ENCODE measurements at places on chromosomes 1 and 21. TPM values are rescaled to one million over a fixed set of nuclear protein-coding genes. Genes with fewer than 3 reads are reported as not detected.

DNA sequence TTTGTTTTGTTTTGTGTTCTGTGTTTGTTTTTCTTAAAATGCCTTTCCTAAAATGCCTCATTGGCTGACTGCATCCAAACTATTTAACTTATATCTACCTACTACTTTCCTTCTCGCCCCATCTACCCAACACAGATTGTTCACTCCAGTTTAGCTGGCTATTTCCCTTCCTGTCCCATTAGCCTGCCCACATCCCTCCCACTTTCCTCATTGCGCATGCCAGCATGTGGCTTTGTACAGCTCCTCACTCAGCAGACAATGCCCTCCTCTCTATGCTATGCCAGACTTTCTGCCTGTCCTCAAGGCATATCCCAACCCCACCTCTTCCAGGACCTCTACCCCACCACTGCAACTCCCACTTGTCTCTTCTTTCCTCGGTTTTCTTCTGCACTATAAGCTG, 94.7 kb upstream of the C1orf21 start:
- no peak for DNase-seq

GOLT1A gene
- total RNA-seq, result not detected

DNA sequence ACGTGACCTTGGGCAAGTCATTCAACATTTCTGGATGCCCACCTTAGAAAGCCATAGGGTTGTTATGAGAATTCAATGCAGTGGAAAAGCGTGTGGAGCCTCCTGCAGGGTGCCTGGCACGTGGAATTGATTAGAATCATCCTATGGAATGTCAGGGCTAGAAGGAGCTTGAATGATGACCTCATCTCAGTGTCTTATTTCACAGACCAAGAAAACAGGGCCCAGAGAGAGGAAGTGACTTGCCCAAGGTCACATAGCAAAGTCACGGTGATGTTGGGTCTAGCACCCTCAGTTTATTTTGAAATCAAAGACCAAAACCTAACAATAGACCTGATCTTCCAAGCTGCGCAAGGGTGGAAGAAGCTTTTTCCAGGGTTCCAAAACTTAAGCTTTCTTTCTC, 6.0 kb downstream of the TRABD2B start:
- no peak for DNase-seq

DNA sequence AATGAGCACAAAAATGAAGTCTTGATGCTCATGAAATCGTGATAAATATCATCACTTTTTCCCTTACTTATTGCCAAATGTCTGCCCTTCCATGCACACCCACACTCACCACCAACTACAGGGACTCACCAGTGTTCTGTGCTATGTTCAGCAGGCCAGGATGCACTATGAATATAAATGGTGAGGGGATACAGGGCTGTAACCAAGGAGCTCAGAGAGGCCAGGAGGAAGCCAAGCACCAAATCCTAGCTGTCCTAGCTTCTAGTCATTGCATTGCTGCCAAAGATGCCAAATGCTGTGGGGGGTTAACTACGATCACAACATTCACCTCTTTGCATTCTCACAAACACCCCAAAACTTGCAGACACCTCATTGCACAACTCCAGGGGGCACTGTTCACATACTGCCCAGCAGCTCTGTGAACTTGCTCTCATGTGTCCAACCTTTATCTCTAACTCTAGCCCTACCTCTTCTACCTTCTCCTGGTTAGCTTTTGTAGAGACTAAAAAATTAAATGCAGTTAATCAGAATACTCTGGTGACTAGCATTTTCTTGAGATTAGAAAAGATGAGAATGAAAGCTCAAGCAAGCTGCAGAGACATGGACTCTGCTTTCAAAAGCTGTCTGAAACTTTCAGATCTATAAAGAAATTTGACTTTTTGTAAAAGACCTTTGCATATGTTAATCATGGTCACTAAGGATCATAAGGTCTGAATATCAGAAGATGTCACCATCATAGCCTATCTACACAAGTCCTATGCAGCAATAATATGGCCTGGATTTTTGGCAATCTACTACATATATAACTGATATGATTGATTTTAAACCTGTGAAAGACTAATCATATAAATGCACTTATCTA, 13.9 kb upstream of the KIF14 start:
- no peak for DNase-seq

- DNase-seq, result no peak
Measured at GRCh38 chr1:51072043-51072439, 30.0 kb upstream of the C1orf185 start.

- no peak for DNase-seq
Measured at GRCh38 chr1:118989006-118989815, 1.1 kb upstream of the TBX15 start.

DNA sequence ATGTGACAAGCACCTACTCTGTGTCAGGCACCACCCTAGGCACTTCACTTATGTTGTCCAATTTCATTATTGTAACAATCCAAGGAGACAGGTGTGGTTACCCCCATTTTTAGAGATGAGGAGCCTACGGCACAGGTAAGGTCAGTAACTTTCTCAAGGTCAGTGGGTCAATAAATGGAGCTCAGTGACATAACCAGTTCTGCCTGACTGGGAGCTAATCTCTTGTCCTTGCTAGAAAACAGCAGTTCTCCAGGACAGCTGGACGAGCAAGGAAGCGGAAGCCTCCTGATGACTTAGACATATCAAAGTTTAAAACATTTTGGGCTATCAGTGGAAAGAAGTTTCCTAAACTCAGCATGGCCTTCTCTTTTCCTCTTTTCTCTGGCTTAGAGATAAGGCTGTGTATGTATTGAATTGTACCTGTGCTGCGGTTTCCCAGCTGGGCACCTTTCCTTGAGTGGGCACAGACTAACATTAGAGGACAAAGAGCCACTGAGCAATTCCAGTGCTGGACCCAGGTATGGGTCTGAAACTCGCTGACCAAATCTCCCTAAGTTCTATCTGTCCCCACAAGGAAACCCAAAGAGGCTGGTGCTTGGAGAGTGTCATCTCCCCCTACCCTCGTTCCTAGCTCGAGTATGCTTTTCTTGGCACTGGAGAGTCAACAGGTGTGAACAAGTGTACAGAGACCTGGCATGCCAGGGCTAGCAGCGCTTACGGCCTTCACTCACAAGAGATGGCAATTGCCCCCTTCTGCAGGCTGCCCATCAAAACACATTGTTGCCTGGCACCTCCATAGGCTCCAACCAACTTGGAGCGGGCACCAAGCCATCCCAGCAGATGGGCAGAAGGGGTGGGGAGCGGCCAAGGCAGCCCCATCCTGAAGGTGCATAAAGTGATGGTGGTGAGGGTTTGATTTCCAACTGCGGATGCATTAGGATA, 456.1 kb upstream of the PROX1 start:
- no peak for DNase-seq

OVAAL gene
- 0.96 TPM for total RNA-seq

DNA sequence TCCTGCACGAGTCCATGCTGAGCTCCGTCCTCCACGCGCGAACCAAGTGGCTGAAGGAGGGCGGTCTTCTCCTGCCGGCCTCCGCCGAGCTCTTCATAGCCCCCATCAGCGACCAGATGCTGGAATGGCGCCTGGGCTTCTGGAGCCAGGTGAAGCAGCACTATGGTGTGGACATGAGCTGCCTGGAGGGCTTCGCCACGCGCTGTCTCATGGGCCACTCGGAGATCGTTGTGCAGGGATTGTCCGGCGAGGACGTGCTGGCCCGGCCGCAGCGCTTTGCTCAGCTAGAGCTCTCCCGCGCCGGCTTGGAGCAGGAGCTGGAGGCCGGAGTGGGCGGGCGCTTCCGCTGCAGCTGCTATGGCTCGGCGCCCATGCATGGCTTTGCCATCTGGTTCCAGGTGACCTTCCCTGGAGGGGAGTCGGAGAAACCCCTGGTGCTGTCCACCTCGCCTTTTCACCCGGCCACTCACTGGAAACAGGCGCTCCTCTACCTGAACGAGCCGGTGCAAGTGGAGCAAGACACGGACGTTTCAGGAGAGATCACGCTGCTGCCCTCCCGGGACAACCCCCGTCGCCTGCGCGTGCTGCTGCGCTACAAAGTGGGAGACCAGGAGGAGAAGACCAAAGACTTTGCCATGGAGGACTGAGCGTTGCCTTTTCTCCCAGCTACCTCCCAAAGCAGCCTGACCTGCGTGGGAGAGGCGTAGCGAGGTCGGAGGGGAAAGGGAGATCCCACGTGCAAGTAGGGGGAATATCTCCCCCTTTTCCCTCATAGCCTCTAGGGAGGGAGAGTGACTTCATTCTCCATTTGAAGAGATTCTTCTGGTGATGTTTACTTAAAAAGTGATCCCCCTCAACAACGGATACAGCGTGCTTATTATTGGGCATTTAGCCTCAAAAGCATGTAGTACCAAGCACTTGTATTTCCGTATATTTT, 991 bp downstream of the PRMT6 start:
- DNase-seq, result peak; percentile 62

DNA sequence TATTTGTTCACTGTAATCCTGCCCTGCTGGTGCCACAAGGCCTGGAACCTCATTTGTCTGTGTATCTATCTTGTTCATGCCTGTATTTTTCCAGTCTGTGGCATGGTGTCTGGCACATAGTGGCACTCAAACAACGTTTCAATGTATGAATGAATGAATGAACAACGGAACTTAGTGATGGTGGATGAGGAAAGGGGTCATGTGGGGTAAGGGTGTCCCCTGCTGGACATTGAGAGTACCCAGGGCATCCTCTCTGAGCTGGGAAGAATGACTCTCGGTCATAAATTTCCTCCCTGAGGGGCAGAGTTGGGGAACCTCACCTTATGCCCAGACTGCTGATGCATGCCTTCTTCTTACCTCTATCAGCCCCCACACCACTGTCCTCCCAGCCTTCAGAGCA, 18.9 kb upstream of the ZNF683 start:
- no peak for DNase-seq

AMY1B gene
- 0.48 TPM for total RNA-seq

DNA sequence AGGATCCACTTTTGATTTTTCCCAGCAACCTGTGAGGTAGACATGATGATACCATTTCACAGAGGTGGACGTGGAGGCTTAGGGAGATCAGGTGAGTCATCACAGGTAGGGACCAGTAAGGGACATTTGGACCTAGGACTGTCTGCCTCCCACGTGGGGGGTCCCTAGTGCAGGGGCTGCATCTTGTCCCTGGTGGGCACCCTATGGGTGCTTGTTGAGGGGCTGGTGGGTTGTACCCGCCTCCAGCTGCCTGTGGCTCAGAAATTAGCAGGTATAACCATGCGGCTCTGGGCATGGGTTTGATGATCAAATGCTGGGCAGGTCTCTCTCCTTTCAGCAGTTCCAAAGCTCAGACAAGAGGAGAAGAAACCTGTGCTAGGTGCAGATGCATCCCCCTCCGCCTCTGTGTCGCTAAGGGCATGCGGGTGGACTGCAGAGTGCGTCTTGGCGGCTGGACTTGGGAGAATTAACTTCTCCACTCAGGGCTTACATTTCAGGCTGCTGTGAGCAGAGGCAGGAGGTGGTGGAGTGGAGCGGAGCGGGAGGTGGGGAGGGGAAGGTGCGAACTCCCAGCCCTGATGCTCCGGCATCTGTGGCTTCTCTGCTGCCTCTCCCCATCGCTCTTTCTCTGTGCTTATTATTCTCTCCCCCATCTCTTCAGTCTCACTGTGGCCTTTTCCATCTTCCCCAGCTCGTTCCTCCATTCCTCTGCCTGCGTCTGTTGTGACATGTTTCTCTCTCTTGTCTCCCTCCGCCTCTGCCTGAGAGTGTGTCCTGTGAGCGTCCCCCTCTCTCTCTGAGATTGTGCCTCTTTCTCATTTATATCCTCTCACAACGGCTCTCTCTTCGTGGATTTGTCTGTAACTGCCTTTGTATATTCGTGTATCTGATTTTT, 146.8 kb downstream of the PTPRU start:
- DNase-seq, result peak; percentile 7

- DNase-seq, result no peak
Measured at GRCh38 chr1:203668401-203668800, 41.8 kb downstream of the ATP2B4 start.

GRCh38 chr1:152104854-152105253, 10.4 kb downstream of the TCHH start:
- DNase-seq, result no peak

DNA sequence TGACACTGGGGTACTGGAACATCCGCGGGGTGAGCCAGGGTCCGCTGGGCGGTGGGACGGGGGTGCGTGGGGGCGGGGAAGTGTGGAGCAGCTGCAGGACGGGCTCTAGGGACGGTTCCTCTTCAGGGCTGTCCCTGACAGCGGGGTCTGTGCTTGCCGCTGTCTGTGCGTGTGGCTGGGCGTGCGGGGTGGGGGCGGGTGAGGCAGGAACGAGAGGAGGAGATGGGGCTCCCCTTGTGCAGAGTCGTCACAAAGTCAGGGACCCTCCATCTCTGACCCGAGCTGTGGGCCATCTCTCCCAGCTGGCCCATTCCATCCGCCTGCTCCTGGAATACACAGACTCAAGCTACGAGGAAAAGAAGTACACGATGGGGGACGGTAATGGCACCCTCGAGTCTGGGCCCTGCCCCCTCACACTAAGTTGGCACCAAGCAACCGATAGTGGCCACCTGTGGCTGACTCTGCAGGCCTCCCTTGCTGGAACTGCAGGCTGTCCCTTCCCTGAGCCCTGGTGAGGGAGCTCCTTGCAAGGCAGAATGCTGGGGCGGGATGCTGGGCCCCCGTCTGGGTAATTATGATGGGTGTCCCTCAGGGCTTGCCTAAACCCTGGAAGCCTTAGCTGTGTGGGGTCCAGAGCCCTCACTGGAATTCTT, 392 bp downstream of the GSTM2 start:
- no peak for DNase-seq

TACSTD2 gene
- 26.2 TPM for total RNA-seq

DNA sequence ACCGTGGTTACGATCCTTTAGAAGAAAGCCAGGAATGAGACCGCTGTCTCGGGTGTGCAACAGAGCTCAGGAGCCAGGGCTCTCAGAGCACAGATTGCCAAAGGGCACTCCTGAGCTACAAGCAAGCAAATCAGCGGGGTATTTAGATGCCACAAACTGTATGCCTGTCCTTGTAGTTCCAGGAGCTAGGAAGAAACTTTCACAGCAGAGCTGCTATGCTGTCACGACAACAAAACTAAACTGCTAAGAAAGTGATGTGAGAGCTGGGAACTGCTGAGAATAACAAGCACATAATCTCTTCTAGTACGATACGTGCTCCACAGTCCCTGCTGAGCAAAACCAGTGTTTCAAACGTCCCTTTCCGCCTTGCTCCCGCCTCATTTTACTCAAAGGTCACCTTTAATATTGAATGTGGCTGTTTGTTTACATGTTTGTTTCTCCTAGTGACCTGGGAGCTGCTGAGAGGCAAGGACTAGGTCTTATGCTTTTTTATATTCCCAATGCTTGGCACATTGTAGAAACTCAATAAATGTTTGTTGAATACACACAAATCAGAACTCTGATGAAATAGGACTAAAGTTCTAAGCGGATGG, 14.7 kb downstream of the GREM2 start:
- DNase-seq, result peak; percentile 40

- no peak for DNase-seq
Measured at GRCh38 chr1:239997515-239998311, 94.0 kb upstream of the FMN2 start.

B4GALT3 gene
- total RNA-seq, result 9.1 TPM

Data from umbilical cord (tissue), 2 donors.